Colonic mucosa (tissue), 4 donors: ENCODE measurements at places on chromosomes 5 and 9. TPM values are rescaled to one million over a fixed set of nuclear protein-coding genes. Genes with fewer than 3 reads are reported as not detected.

GRCh38 chr5:132439521-132440089 is 51.0 kb downstream of the IRF1 start:
- no peak for DNase-seq

- DNase-seq, result no peak
Measured at GRCh38 chr5:180222056-180222455, 13.0 kb upstream of the RASGEF1C start.

GRCh38 chr9:120477534-120478001 is 102.4 kb downstream of the CDK5RAP2 start:
- DNase-seq, result peak; percentile 71

DNA sequence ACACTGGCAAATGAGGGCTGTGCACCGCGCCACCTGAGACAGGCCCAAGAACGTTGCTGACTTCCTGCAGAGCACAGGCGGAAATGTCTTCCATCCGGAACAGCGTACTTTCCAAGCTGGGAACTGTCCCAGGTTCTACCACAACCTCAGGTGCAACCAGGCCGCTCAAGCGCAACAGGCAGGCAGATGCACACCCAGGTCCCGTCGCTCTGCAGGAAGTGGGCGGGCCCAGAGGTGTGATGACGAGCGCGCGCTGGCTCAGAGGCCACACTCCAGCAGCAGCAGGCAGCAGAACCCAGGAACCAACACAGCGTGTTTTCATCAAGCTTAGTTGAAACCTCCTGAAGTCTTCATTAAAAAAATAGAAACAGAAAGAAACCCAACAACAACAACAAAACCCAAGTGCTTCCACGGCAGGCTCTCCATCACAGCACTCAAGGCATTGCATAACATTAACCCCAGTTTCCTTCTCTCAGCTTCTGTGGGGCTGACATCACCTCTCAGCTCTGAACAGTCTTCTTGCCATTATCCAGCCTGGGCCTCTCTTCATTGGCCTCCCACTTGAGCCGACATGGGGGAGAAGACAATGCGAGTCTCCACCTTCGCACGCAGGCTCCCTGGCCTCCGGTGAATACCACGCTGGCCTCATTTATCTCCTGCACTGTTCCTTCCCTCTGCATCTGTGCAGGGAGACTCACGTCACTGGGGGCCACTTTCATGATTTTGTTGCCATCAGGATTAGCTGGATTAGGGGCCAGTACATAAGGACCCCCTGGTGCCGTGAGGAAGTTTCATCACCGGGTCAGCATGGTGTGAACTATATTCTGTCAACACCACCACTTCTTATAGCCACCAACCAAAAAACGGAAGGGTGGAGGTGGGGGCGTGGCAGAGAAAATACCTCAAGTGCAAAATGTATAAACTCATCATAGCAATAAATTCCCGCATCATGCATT is 22.1 kb downstream of the PTCH1 start:
- peak; percentile 78 for DNase-seq

DNA sequence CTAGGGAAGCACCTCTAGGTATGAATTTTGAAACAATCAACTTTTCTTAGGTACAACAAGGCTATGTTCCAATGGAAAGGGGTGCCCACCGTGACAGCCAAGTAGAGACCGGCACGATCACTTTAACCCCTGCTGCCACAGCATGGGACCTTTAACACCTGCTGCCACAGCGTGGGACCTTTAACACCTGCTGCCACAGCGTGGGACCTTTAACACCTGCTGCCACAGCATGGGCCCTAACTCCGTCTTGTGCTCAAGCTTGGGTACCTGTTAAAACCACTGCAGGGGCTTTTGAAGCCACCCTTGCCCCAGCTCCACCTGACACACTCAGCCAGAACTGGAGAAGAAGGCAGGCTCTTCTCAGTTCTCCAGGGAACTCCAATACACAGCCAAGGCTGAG is 18.2 kb upstream of the MXD3 start:
- DNase-seq, result no peak

GRCh38 chr5:96285823-96286222 is 147.2 kb downstream of the PCSK1 start:
- no peak for DNase-seq

DNA sequence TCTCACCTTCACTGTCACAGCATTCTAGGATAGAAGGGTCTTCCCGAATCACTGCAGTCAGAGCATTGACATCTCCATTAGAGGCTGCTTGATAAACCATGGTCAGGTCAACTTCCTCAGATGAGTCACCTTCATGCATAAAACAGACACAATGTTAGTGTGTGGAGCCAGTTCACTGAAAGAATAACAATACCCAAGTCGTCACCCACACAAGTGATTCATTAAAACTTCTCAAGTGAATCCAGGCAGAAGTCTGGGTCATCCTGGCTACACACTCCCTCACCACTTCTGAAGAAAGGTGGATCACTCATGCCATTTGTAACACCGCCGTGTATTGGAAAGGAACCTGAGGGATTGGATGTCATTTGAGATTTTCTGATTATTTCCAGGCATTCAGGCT is 49.6 kb downstream of the ANKRD55 start:
- no peak for DNase-seq

GRCh38 chr5:122152266-122152900 is 23.0 kb downstream of the ZNF474 start:
- no peak for DNase-seq

GRCh38 chr9:97742545-97742944 is 45.4 kb upstream of the XPA start:
- no peak for DNase-seq

GRCh38 chr9:130891688-130892476 is 4.7 kb downstream of the QRFP start:
- no peak for DNase-seq

DNA sequence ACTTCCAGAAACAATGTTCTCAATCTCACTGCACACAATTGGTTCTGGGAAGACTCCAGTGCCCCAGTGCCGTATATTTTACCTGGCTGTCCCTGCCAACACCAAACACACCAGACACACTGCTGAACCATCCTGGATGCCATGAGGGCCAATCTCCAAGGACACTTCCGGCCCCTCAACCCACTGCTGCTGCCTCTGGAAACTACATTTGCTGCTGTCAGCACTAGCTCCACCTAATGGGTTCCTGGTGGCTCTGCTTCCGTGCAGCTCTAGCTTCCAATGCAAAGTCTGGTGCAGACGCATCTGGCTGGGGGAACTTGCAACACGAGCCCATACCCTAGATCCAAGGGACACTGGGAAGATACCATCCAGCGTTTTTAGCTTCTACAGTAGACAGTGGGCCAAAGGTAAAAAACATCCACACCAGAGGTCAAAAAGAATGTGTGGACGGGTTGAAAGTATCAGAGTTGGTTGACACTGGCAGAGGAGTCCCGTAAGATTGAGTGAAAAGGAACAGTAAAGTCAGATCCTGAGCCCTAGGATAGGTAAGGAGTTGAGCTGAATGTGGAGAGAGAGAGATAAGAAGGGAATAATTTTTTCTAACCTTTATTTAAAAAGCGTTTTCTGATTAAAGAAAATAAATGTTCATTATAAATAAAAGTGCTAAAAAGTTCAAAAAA is 99.7 kb upstream of the KIF2A start:
- DNase-seq, result no peak

DNA sequence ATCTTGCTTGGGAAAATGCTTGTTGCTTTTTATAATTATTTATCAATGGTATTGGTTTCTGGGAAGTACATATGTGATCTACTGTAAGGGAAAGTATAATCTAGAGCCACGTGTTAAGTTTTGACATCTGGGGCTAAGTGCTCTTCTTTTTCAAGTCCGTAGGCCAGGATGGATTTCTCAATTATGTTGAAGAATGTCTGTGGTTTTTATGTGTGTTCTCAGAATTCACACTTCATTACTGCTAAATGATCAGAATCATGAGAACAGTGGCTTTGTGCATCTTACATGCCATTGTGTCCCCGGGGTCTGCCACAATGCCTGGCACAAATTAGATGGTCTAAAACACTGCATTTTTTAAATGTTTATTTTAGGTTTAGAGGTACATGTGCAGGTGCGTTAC is 14.5 kb upstream of the AUH start:
- no peak for DNase-seq

- DNase-seq, result no peak
Measured at GRCh38 chr5:136677217-136677616, 311.9 kb upstream of the TRPC7 start.

DNA sequence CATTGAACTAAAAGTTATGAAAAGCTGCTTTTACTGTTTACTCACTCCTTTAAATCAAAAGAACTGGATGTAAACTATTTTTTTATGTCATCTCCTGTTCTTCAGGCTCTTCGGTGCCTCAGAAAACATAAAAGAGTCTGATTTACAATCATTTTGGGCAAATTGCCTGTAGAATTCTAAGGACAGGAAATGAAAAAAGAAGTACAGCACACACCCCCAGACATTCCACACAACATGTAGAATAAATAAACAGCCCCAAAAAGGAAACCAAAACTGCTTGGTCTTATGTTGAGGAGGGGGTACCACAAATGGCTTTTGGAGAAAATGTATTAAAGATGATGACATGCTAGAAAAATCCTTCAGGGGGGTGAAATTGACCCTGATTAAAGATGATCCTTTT is 57.2 kb downstream of the ITGA1 start:
- no peak for DNase-seq

- no peak for DNase-seq
Measured at GRCh38 chr5:150521522-150521817, 13.5 kb downstream of the NDST1 start.

DNA sequence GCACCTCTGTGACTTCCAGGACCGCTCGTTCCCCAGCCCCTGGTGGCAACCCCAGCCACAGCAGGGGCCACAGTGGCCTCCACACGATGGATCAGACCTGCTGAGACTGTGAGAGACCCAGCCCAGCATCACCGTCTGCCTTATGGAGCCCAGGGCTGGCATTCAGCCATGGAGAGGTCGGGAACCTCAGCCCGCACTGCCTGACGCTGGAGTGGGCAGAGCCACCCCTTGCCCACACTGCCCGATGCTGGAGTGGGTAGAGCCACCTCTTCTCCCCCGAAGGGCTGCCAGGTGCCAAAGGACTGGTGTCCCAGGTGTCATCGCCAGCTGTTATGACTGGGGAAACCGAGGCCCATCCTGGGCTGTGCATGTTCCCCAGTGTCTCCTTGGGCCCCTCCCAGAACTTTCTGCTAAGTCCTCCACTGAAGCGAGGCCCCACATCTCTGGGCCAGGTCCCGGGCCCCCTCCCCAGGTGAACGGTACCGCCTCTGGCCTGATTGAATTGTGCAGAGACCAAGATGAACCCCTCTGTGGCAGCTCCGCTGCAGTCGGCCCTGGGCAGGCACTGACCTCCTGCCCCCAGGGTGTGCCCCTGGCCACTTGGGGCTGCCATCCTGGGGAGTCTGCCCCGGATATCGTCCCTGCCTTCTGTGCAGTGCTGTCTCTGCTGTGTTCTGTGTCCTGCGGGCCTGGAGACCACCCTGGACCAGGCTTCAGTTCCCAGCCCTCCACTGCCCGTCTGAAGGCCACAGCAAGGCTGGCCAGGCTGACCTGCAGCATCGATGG is 137.1 kb downstream of the ADAMTS2 start:
- no peak for DNase-seq

DNA sequence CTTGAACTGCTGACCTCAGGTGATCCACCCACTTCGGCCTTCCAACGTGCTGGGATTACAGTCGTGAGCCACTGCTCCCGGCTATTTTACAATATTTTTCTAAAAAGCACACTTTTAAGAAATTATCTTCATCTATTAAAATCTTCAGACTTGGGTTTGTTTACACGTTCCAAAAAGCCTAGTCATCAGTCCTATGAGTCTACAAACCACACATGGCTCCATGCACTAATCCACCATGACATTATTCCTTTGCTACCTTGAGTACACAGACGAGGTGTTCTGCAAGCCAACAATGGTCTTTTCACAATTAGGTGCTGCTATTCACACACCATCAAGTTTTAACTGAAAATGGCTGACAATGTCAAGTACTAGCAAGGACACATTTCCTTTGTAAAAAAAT is 41.0 kb downstream of the TRPM6 start:
- DNase-seq, result no peak

DNA sequence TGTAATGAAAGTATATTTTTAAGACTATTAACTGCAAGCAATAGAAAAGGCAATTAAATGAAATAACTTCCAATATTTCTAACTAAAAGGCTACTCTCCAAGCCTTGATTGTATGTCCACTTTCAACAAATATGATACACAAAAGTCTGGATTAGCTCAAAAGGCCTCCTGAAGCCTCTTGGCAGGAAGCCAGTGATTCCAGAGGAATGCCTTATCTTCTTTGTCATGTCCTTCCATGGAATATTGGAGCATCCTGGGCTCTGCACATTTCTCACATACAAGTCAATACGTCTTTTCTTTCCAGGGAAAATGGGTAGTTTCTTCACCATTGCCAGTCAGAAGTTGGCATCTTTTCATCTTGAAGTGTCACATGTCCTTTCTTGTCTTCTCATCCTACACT is 357.8 kb downstream of the KDM4C start:
- no peak for DNase-seq

GRCh38 chr5:65704621-65705239 is 17.2 kb downstream of the SGTB start:
- no peak for DNase-seq

DNA sequence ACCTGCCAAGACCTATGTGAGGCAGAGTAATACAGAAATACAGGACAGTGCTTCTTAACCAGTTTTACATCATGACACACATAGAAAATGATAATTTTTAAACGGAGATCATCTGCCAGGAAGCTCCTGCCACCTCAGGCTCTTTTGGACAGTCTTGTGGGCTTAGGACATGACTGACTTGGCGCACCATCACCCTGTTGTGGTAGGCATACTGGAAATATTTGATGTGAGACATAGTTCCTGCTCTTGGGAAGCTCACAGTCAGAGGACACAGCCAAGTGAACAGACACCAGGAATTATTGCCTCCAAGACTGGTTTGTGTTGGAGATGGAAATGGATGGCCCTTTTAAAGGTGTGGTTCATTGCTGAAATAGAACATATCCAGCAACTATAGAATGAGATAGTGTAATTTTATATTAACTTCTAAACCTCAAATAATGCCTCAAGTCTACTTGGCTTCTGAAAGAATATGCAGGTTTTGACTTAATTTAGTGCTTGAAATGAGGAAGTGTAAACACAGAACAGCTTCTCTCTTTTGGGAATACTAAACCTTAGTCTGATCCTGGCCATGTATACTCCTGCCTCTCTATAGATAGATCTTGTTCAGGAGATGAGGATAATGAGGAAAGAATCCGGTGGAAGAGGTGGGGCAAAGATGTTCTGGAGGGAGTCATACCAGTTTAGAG is 19.7 kb downstream of the CPEB4 start:
- DNase-seq, result no peak

GRCh38 chr5:52864884-52865283 is 77.2 kb downstream of the ITGA1 start:
- DNase-seq, result no peak

- no peak for DNase-seq
Measured at GRCh38 chr5:159602434-159602833, 272.1 kb upstream of the IL12B start.

GRCh38 chr5:53041071-53041692 is 52.0 kb downstream of the ITGA2 start:
- DNase-seq, result no peak

- peak; percentile 49 for DNase-seq
Measured at GRCh38 chr9:129703667-129704355, 38.4 kb downstream of the PRRX2 start.

Gene C9orf153
- total RNA-seq, result not detected

Gene RGS7BP
- 0.12 TPM for total RNA-seq

Gene PTGS1
- total RNA-seq, result 6.2 TPM

Gene ERAP2
- 26.7 TPM for total RNA-seq

Gene SH3PXD2B
- 13.2 TPM for total RNA-seq

Gene MAMDC4
- total RNA-seq, result 61.7 TPM

Gene CDX1
- 299 TPM for total RNA-seq

Gene INSL6
- not detected for total RNA-seq

Gene BASP1
- 4.2 TPM for total RNA-seq

Gene C5orf58
- total RNA-seq, result not detected

Gene PCDHB13
- total RNA-seq, result 1.3 TPM

Gene FCN1
- 0.79 TPM for total RNA-seq

Gene MSMP
- 2.1 TPM for total RNA-seq

Gene DBH
- total RNA-seq, result not detected

Gene ACOT12
- not detected for total RNA-seq
